ENCODE measurements at places on chromosomes 4 and X. TPM values are rescaled to one million over a fixed set of nuclear protein-coding genes. Genes with fewer than 3 reads are reported as not detected.

DNA sequence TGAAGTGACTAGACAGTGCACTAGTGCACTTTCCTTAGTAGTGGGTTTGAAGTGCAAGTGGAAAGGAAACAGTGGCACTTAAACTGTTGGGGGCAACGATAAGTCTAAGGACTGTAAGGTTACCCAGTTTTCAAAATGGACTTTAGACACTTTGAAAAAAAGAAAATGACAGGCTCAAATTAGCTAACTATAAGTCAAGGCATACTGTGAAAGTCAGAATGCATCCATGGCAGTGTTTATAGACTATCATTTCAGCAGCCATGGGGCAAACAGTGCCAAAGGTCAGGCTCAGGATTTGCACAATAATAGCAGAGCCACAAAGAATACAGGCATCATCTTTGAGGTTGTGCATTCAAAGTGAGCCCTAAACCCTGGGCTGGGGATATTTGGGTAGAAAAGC lies 104.4 kb downstream of the CXCL13 start:
- no peak for DNase-seq

RRH gene
- total RNA-seq, result not detected

CLDN34 gene
- 0.89 TPM for total RNA-seq

DCAF12L2 gene
- total RNA-seq, result not detected

FGFBP2 gene
- 0.75 TPM for total RNA-seq

DNA sequence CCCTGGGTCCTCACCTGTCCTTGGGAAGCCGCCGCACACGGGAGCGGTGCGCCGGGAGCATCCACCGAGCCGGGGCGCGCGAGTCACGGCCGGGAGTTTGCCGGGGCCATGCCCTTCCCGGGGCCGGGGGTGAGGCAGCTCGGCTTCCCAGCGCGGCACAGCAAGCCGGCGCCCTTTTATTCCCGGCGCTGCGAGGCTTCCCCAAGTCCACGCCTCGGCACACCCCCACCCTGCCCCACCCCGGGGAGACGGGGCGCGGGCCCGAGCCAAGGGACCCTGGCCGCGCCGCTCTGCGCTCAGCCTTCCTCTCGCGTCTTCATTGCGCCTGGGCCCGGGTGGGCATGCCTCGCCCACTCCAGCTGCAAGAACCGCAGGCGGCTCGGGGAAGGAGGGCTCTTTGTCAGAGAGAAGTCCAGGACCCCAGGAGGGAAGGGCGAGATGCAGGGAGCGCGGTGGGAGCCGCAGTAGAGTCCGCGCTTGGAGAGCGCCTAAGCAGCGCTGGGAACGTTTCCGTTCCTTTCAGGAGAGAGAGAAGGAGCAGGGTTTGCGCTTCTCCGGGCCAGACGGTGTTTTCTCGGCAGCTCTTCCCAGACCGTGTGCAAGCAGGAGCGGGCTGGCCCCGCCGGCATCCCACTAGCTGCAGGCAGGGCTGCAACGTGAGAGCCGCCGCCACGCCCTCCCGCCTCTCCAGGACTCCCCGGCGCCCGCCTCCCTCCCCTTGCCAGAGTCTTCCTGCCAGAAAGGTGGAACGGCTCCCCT lies at the start of gene MXRA5:
Gene MXRA5 (minus strand): TSS at position 152 of the 759 bp plus-strand sequence. CDS start 2,819 bp downstream, outside the sequence.
- no peak for DNase-seq

DNA sequence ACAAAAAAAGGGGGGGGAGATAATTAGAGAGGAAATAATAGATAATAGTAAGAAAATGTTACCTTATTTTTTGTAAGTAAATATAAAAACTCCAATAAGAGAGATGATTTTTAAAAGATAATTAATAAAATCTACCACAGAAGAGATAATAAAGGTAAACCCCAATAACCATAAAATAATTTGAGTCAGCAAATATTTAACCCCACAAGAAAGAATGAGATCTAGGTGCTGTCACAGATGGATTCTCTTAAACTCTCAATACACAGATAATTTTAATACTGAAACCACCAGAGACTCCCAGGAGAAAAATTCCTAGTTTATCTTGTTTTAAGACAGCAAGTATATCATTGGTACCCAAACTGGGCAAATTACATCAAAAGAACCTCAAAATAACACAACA lies 341.4 kb downstream of the ANK2 start:
- DNase-seq, result no peak

DNA sequence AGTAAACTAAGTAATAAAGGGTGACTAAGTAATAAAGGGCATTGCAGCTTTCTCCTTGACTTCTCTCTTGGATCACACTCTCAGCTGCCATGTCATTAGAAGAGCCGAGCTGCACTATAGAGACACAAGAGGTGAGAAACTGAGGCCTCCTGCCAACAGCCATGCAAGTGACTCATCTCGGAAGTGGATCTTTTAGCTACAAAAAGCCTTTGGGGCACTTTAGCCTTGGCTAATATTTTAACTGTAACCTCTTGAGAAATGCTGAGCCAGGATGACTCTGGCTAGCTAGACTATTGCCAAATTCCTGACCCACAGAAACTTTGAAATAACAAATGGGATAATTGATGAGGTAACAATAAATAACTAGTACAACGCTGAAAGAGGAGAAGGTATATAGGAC lies 1.5 kb upstream of the NEIL3 start:
- DNase-seq, result no peak

DNA sequence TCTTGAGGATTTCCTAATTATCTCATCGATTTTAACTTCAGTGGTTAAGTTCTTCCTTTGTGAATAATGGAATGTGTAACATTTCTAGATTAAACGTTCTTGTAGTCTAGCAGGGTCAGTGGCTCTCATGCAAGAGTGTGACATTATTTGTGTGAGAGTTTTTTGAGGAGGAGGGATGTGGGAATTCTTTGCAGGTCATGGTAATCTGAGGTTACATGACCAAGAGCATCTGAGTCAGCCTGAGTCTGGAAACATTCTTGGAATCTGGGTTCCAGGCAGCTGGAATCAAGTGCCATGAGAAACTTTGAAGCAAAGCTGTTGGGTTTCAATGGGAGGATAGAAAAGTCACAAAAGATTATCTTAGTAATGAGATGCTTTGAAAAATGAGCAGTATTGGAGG lies 49.5 kb downstream of the GK start:
- no peak for DNase-seq

MTMR8 gene
- 9.2 TPM for total RNA-seq

GAGE12H gene
- total RNA-seq, result not detected

GRCh38 chr4:140061194-140061593 lies 92.8 kb downstream of the MAML3 start:
- DNase-seq, result no peak

- no peak for DNase-seq
Observed at GRCh38 chr4:38706301-38706700, 42.3 kb downstream of the KLF3 start.
